ENCODE measurements at places on chromosomes 1 and 21.

GRCh38 chr1:151512801-151513625 is 1.8 kb downstream of the CGN start:
- DNase-seq: no peak

DNA sequence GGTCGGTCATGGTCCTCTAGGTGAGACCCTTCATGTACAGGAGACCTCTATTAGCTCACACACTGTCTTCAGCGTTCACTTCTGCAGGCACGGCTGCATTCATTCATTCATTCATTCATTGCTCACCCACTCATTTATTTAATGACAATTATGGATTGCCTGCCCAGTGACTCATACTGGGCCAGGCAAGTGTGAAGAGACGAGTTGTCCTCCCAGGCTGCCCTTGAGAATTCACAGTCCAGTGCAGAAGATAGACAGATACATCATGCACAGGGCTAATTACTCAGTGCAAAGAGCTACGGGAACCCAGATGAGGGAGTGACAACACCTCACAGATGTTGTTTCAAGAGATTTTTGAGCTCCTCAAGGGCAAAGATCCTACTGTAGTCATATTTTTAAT is 248.4 kb downstream of the TNR start:
- DNase-seq: no peak

DNA sequence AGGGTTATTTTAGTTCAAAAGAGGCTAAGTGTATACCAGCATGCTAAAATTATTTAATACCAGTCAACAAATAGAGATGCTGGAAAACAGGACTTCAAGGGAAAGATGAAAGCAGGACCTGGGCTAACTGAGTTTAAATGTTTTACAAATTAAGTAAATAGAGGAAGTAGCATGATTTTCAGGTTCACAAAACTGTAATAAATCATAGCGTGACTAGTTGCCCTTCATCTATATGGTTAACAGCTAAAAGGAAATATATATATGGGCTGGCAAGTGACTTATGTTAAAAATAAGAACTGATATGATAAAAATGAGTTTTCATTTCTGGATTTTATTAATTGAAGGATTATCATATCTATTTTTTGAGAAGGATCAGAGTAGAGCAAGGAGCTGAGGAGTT is 25.6 kb downstream of the DPYD start:
- DNase-seq: no peak

DNA sequence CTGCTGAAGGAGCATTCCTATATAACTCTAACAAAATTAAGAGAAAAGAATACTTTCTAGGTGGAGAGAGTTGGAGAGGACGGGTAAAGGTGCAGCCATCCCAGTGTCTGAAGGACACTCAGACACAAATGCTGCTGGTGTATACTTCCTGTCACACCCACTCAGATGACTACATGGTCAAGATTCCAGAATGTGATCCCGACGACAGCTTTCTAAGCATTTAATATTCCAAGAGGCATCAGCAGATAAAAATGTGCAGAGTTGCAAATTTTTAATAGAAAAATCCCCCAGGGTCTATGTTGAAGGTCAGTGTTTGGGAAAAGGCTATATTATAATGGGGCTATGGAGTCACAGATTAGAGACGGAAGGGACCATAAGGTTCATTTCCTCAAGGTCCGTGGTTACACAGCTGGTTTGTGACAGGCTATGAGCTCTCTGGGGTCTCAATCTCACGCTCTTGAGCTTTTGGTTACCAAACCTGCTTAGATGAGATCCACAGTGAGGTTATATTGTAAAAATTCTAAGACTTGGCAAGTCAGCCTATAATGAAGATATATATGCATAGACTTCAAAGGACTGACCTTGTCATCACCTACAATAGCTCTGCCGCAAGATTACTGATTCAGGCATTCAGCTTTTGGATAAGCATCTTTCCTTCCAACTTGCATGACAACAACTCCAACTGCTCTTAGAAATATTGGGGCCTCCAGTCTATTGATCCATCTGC is 35.1 kb downstream of the ZNF281 start:
- DNase-seq: no peak

DNA sequence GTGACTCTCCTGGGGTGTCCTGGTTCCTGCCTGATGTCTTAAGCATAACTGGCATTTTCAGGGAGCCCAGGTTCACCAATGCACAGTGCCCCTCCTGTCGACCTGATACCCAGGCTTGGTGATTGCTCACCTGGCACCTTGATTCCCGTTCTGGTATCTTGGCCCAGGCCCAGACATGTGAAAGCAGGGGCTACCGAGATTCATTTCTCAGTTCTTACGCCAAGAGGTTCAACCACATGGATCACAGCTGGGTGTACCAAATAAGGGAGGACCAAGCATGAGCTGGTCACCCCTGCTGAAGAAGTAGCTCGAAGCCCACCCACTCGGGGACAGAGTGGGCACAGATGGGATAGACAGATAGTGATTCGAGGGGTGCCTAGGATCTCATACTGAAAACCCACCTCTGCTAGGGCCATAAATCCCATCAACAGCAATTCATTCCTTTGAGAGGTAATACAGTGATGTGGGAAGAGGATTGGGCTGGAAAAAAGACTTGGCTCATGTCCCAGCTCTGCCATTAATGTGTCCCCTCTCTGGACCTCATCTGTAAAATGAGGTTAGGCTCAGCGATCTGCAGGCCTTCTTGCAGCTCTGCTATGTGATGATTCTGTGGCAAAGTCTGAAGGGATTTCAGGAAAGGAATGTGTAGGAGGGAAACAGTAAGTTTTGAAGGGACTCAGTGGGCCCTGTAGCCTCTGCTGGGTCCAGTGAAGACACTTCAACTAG is 2.7 kb downstream of the EPHX1 start:
- peak; percentile 38 for DNase-seq

- no peak for DNase-seq
Observed at GRCh38 chr1:221435504-221435904, 306.4 kb downstream of the DUSP10 start.

- DNase-seq: peak; percentile 49
Observed at GRCh38 chr1:235074523-235075047, 54.1 kb downstream of the TOMM20 start.

GRCh38 chr1:225760531-225760930 is 17.1 kb upstream of the SRP9 start:
- DNase-seq: no peak

DNA sequence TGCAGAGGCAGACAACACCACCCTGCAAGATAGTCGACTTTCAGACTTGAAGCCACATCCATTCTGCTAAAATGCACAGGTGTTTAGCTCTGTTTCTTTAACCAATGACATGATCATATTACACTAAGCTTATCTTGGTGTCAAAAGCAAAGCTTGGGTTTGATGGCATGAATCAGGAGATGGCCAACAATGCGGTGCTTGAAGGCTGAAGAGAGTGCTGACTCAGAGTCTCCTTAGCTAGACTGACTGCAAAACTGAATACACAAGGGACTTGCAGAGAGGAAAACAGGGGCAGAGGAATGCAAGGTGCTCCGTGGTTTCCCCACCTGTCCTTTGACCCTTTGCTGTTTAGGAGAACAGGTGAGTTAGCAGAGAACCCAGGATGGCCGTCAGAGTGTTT is 262.6 kb downstream of the SIPA1L2 start:
- no peak for DNase-seq

Data from spinal cord (tissue), 10 donors.